Activated gamma-delta T cell treated with Interleukin-2 at 50 U/mL for 16 hours (primary cell): ENCODE measurements at places on chromosomes 12 and 14.

DNA sequence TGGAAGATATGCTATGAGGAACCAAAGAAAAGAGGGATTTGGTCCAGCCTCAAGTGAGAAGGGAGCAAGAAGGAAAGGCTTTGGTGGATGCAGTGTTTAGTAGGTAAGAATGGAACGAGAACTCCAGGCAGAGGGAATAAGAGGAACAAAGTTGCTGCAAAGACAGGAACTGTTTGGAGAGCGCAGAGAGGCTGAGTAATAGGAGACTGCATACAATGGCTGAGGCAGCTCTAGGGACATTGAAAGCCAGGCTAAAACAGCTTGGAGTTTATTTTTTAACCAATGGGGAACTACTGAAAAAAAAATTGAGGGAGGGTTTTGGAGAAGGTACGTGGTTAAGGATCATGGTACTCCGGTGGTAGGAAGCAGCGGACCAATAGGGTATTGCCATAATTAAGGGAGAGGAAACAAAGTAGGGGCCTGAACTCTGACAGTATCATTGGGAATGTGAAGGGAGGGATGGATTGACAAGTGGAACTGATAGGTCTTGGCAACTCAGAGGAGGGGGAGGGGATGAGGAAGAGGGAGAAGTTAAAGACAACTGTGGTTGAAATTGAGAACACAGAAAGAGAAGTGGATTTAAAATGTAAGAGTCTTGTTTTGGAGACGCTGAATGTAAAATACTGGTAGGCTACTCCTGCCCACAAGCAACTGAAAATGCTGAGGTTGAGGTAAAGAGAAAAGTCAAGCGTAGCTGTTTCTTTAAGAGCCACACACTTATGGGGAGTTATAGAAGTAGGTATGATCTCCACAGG lies 4.8 kb downstream of the ASCL4 start:
- DNase-seq, result no peak

GRCh38 chr14:99129211-99129696 lies 142.7 kb downstream of the BCL11B start:
- DNase-seq, result no peak

DNA sequence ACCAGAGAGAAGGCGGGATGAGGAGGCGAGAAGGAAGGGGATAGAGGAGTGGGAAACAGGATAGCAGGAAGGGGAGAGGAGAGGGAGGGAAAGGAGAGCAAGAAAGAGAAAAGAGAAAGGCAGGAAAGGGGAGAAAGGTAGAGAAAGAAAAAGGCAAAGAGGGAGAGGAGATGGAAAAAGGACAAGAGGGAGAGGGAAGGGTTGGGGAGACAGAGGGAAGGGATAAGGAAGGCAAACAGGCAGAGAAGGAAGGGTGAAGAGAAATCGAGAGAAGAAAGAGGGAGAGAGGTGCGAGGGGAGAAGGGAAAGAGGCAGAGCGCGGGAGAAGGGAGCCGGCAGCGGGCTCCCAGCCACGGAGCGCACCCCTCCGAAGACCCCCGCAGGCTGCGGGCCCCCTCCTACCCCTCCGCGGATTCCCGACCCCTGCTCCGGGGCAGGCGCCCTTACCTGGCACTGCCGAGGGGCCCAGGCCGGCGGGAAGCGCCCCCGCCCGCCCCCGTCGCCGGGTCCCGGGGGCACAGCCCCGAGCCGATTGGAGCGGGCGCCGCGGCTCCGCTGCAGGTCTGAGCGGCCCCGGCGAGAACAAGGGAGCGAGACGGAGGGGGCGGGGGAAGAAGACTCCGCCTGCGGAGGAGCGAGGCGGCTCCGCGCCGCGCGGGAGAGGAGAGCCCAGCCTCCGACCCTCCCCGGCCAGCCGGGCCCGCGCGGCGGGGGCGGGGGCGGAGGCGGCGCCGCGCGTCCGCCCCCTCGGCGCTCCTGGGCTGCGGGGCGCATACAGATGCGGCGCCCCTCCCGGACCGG lies at the start of gene CDH24:
CDH24 (minus strand) TSS at position 565 of the 801 bp plus-strand sequence. CDS start 1,787 bp downstream, outside the sequence.
- peak; percentile 62 for DNase-seq

DNA sequence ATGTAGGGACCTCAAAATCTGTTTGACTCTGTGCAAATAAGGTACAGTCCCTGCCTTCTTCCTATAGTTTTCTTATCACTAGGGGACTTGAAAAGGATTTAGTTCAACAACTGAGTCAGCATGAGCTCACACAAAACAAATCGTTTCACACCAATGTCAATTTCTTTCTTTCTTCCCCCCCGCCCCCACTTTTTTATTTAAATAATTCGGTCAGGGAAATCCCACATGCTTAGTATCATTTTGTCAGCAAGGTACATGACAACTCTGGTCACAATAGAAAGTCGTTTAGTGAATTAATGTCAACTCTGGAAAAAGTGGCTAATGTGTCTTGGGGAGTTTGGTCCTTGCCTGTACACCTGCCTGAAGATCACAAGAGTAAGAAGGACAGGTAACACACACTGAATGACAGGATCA lies 232.2 kb upstream of the PLEKHG7 start:
- DNase-seq, result no peak

DNA sequence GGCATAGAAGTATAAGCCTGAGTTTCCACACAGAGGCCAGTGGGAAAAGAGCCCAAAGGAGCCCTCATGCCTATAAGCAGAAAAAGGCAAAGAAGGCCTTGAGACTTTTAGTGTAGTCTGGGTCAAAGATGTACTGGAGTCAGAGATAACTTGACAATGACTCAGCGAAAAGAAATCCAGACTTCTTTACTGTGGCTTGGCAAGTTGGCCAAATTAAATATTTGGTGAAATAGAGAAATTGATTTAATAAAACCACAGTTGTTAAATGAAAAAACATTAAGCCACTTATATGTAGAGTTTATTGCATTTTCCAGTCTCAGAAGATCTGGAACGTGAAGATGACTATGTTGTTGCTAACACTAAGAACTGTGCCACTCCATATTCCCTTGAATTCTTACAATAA lies 105.1 kb downstream of the TMTC3 start:
- no peak for DNase-seq
